CD4-positive, CD25-positive, alpha-beta regulatory T cell (primary cell): ENCODE measurements at places on chromosomes 7 and 10.

DNA sequence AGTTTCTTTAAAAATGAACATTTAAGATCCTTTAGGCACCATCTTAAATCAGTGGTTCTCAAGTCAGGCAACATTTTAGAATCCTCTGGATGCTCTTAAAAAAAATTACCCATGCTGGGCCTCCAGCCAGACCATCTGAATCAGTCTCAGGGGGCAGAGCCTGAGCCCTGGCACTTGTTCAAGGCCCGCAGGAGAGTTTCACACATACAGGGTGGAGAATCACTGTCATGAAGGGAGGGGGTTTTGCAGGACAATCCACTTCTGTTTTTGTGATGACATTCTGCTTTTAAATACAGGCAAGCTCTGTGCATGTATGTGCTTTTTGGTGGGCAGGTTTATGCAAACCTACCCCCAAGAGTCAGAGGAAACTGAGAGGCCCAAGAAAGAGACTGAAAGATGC lies 268.6 kb downstream of the SEC23IP start:
- no peak overlapping the region for H3K27ac ChIP-seq
- no peaks in the 10 kb centered on the region for H3K36me3 ChIP-seq
- H3K4me3 ChIP-seq, result no peak overlapping the region
- no peaks in the 10 kb centered on the region for H3K27me3 ChIP-seq
- no peak for DNase-seq

- H3K4me1 ChIP-seq, result no peaks in the 10 kb centered on the region
- H3K27me3 ChIP-seq, result no peaks in the 10 kb centered on the region
- no peak overlapping the region for H3K4me3 ChIP-seq
Observed at GRCh38 chr10:10193848-10194247, 823.8 kb upstream of the CELF2 start.

GRCh38 chr7:50397971-50398324 lies 52.2 kb downstream of the FIGNL1 start:
- peaks cover 52% of the 10 kb centered on the region for H3K4me1 ChIP-seq
- H3K27ac ChIP-seq, result peak overlapping the region; percentile 78
- peak overlapping the region; percentile 68 for H3K4me3 ChIP-seq
- H3K36me3 ChIP-seq, result peaks cover 77% of the 10 kb centered on the region

GRCh38 chr10:88618496-88618895 lies 31.9 kb downstream of the LIPJ start:
- H3K4me1 ChIP-seq, result no peaks in the 10 kb centered on the region
- no peak for DNase-seq
- no peak overlapping the region for H3K27ac ChIP-seq
- H3K36me3 ChIP-seq, result no peaks in the 10 kb centered on the region

- no peak for DNase-seq
- H3K4me1 ChIP-seq, result no peaks in the 10 kb centered on the region
- H3K27me3 ChIP-seq, result no peaks in the 10 kb centered on the region
- H3K36me3 ChIP-seq, result no peaks in the 10 kb centered on the region
Observed at GRCh38 chr10:24086296-24087086, 122.4 kb upstream of the KIAA1217 start.

- no peak overlapping the region for H3K27ac ChIP-seq
- H3K36me3 ChIP-seq, result no peaks in the 10 kb centered on the region
- H3K4me1 ChIP-seq, result no peaks in the 10 kb centered on the region
- H3K27me3 ChIP-seq, result no peaks in the 10 kb centered on the region
- no peak overlapping the region for H3K4me3 ChIP-seq
Observed at GRCh38 chr10:78867555-78867939, 201.2 kb upstream of the ZMIZ1 start.

GRCh38 chr7:47771990-47772360 lies 176.3 kb downstream of the PKD1L1 start:
- no peaks in the 10 kb centered on the region for H3K27me3 ChIP-seq
- no peak for DNase-seq
- no peak overlapping the region for H3K27ac ChIP-seq
- H3K36me3 ChIP-seq, result no peaks in the 10 kb centered on the region

GRCh38 chr7:36231406-36231805 lies 78.4 kb downstream of the EEPD1 start:
- no peak overlapping the region for H3K4me3 ChIP-seq
- no peaks in the 10 kb centered on the region for H3K27me3 ChIP-seq
- no peaks in the 10 kb centered on the region for H3K4me1 ChIP-seq

- no peaks in the 10 kb centered on the region for H3K36me3 ChIP-seq
- no peaks in the 10 kb centered on the region for H3K27me3 ChIP-seq
Observed at GRCh38 chr7:136045181-136045580, 68.0 kb upstream of the MTPN start.

DNA sequence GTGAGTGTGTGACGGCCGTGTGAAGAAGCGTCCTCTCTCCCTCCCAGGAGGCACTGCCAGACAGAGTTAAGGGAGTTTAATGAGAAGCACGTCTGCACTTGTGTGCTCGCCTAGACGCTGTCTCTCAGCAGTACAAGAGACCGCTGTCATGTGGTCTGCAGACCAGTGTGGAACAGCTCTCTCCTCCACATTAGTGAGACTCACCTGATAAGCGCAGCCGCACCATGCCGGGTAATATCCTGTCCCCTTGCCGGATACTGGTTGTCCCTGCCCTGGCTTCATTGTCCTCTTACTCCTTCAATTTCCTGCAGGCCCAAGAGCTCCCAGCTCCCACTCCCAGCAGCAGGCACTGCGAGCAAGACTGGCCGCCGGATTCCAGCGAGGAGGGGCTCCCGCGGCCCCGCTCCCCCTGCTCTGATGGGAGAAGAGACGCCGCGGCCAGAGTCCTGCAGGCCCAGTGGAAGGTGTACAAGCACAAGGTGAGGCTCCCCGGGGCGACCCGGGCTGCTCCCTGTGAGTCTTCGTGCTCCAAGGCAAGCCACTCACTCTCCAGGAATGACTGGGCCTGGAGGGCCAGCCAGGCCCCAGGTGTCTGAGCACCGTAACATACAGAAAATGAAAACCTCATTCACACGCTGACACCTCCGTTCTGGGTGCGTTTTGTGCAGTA lies 33.5 kb upstream of the TTYH3 start:
- H3K36me3 ChIP-seq, result no peaks in the 10 kb centered on the region
- no peaks in the 10 kb centered on the region for H3K4me1 ChIP-seq
- no peak for DNase-seq
- no peak overlapping the region for H3K27ac ChIP-seq
- no peak overlapping the region for H3K4me3 ChIP-seq

GRCh38 chr7:20991544-20991943 lies 204.9 kb upstream of the SP8 start:
- H3K27ac ChIP-seq, result no peak overlapping the region
- H3K4me3 ChIP-seq, result no peak overlapping the region
- H3K36me3 ChIP-seq, result no peaks in the 10 kb centered on the region
- DNase-seq, result no peak
- no peaks in the 10 kb centered on the region for H3K4me1 ChIP-seq

GRCh38 chr7:46071076-46071475 lies 150.0 kb upstream of the IGFBP3 start:
- H3K36me3 ChIP-seq, result no peaks in the 10 kb centered on the region
- H3K27ac ChIP-seq, result no peak overlapping the region
- H3K4me1 ChIP-seq, result no peaks in the 10 kb centered on the region
- no peaks in the 10 kb centered on the region for H3K27me3 ChIP-seq

DNA sequence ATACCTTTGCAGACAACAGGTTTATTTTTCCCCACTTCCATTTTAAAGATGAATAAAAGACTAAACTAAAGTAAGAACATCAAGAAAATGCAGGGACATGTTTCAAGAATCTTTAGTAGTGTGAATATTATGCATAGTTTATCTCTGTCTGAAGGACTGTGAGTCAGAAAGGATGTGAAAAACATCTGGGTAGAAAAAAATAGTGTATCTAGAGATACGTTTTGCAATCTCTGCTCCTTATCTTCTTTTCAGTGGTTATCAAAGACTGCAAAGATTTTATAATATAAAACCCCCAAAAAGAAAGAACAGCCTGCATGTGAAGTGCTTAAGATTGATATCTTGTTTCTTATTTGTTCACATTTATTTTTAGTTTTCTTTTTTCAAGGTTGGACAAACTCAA lies 101.9 kb upstream of the ARHGAP21 start:
- no peaks in the 10 kb centered on the region for H3K36me3 ChIP-seq
- peak; percentile 10 for DNase-seq
- H3K27ac ChIP-seq, result peak overlapping the region; percentile 56
- peaks cover 6% of the 10 kb centered on the region for H3K4me1 ChIP-seq
- H3K4me3 ChIP-seq, result peak overlapping the region; percentile 74

DNA sequence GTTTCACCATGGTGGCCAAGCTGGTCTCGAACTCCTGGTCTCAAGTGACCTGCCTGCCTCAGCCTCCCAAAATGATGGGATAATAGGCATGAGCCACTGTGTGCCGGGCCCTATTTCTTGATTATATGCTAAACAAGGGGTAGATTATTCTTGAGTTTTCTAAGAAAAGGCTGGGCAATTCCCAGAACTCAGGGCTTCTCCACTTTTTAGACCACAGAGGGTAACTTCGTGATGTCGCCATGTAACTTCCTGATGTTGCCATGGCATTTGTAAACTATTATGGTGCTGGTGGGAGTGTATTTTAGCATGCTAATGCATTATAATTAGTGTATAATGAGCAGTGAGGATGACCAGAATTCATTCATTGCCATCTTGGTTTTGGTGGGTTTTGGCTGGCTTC lies 35.8 kb downstream of the OTUD1 start:
- no peak overlapping the region for H3K4me3 ChIP-seq
- no peak overlapping the region for H3K27ac ChIP-seq

GRCh38 chr10:99852481-99853213 lies 70.2 kb downstream of the ABCC2 start:
- DNase-seq, result no peak
- no peaks in the 10 kb centered on the region for H3K4me1 ChIP-seq
- no peaks in the 10 kb centered on the region for H3K36me3 ChIP-seq
- no peak overlapping the region for H3K4me3 ChIP-seq

DNA sequence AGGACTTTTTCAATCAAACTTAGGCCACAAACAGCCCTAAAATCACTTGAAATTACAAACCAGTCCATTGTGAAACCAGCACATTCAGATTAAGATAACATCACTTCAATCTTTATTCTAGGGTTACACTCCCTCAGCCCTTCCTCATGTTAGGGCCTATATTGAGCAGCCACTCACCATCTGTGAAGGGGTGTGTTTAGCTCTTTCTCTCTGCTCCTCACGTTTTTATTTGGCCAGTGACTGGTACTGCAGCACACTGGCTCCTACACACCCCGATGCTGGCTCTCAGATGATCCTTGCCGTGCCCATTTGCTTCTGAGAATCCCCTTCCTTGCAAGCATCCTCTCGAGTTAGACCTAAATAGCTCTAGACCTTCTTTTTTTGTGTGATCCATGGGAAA lies 604.5 kb downstream of the INHBA start:
- H3K27me3 ChIP-seq, result no peaks in the 10 kb centered on the region
- DNase-seq, result no peak
- H3K27ac ChIP-seq, result no peak overlapping the region
- no peak overlapping the region for H3K4me3 ChIP-seq
- no peaks in the 10 kb centered on the region for H3K4me1 ChIP-seq

DNA sequence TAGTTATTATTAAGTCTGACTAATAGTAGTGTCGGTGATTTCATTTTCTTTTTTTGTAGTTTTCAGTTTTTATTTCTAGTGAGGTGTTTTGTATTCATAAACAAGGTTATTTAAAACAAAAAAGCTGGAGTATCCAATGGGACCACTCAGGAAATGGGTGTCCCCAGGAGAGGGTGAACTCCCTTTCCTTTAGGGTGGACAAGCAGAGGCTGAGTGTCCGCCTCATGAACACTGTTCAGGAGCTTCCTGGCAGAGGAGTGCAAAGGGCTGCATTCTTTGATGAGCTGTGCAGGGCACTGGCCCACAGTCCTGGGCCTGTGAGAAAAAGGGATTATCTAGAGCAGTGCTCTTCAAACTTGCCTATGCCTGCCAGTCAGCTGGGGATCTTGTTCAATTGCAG lies 56.0 kb downstream of the ADAMTS14 start:
- no peak for DNase-seq
- H3K27me3 ChIP-seq, result no peaks in the 10 kb centered on the region
- H3K27ac ChIP-seq, result no peak overlapping the region

DNA sequence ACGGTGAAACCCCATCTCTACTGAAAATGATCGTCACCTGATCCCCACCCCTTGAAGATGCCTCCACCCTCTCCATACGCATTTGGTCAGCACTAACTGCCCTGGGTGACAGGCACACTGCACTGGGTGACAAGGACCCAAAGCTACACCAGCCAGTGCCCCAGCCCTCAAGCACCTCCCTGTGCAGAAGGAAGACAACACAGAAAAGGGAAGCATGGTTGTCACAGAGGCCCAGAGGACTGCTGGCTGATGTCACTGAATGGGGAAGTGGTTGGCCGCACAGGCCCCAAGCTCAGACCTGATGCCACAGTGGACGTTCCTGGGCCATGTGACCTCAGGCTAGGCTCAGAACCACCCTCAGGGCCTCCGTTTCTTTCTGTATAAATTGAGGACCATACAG lies 4.2 kb upstream of the PILRA start:
- DNase-seq, result no peak
- no peaks in the 10 kb centered on the region for H3K36me3 ChIP-seq
- H3K4me3 ChIP-seq, result no peak overlapping the region

GRCh38 chr10:96524741-96525140 lies 11.0 kb upstream of the TLL2 start:
- peaks cover 90% of the 10 kb centered on the region for H3K36me3 ChIP-seq
- no peak overlapping the region for H3K27ac ChIP-seq
- DNase-seq, result no peak
